ENCODE measurements at places on chromosomes 7 and 10.

GRCh38 chr7:132353936-132354335, 222.3 kb downstream of the PLXNA4 start:
- peak; percentile 40 for DNase-seq

GRCh38 chr7:1160670-1161021, 650 bp upstream of the ZFAND2A start:
- peak; percentile 81 for DNase-seq

- DNase-seq, result peak; percentile 80
These were observed 337 bp downstream of the TRIL start for GRCh38 chr7:28957751-28958234.

GRCh38 chr7:100627238-100627549, 14.2 kb downstream of the TFR2 start:
- DNase-seq, result no peak

DNA sequence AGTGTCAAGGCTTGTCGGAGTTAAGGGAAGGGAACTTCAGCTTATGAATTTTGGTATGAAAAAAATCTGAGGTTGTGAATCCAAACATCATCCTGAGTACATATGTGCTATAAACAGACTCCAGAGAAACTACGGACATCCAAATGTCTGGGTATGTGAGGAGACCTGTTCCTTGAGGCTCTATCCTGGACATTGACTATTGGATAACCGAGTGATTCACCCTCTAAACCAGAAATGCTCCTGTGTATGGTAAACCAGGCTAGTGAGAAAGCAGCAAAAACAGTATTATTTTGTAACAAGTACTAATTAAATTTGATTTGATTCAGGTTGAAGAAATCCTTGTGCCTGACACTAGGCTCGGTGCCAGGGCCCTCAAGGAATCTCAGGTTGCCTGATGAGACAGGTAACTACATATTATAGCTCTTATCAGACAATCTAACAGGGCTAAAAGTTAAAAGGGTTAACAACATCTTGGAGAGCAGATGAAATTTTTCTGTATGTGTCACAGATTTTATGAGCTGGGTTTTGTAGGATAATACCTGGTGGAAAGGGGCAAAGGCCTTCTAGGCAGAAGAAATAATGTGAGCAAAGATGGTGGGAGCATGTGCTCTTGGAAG, 10.4 kb upstream of the STOX1 start:
- DNase-seq, result no peak

GRCh38 chr7:26538689-26539088, 247.0 kb downstream of the SNX10 start:
- no peak for DNase-seq

DNA sequence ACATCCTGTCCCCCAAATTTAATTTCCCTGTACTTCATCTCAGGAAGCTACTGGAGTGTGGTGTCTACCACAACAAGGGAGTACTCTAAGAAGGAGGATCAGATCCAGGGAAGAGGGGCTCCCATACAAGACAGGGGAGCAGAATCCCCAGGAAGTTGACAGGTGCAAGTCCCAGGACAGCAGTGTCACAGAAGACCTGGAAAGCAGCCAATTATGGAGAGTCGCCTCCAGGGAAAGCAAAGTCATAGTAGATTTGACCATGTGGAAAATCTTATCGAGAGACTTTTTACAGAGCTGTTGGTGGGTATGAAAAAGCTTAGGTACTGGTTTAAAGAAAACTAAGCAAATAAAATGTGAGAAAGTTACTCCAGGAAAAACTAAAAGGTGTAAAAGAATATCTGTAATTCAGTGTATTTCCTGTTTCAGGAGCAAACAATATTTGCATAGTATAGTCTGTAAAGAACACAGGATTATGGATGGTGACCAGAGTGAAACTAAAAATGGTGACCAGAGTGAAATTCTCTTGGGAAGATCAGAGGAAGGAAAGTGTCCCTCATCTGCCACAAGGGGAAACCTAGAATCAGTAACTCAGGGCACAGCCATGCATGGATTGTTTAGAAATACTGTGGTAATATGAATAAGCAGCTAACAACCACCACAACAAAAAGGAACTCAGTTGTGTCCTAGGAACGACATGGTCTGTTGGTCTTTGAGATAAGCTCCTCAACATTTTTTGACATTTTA, 44.5 kb downstream of the LANCL2 start:
- DNase-seq, result peak; percentile 54

DNA sequence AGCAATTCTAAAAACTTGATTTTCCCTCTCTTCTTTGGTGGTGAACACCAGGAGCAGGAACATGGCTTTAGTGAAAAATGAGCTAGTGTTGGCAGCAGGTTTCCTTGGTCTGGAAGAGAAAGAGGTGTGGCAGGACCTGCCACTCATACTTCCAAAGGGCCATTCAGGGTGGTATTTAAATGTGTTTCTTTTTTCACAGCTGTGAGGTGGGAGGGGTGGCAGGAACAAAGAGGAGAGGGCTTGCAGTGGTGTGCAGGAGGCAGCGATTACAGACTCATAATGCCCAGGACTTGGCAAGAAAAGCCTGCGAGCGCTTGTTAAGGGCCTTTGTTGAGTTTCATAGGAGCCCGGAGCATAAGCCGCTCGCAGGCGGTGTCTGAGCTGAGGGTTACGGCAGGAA, 36.8 kb downstream of the WIPF3 start:
- no peak for DNase-seq

DNA sequence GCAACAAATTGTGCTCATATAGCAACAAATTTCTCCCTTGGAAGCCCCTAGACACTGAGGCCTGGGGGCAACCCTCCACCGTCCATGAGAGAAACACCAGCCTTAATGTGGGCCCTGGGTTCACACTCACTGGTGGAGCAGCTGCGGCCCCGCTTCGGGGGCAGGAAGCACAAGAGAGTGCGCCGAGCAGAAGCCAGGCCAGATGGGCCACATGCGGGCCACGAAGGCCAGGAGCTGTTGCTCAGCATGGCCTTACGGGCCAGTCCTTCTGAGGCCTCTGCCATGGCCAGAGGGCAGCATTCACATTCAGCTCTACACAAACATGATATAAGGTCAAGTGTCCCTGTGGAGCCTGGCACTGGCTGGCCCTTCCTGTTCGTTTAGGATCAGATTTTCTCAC, 60.0 kb upstream of the VIPR2 start:
- no peak for DNase-seq

DNA sequence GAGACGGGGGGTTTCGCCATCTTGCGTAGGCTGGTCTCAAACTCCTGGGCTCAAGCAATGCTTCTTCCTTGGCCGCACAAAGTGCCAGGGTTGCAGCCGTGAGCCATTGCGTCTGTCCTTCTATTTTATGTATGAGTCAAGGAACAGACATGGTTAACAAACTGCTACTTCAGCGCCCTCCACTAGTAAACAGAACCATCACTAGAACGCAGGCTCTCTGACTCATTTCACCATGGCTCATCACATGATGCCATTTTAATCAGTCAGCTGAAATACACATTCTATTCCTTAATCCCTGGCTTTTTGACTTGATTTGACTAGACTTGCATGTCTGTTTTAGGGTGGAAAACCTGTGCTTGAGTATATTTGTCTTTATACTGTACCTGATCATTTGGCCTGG, 41.3 kb downstream of the CELF2 start:
- DNase-seq, result no peak

DNA sequence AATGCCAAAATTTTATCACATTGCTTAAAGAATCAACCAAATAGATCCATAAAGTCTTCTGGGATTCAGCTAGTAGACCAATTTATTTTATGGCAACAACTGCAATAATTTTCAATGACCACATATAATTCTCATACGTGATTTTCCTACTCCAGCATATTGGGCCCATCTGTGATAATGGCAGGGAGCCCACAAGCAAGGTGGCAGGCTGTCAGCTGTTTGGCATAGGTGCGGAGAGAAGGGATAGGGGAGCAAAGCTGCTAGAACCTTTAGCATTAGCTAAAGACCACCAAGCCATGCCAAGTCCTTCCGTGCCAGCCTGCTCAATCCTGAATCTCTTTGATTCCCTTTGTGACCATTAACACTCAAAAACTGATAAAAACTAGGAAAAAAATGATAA, 721.2 kb downstream of the XPNPEP1 start:
- DNase-seq, result no peak
